HFFc6 (cell line): ENCODE measurements at places on chromosomes 16 and 17.

DNA sequence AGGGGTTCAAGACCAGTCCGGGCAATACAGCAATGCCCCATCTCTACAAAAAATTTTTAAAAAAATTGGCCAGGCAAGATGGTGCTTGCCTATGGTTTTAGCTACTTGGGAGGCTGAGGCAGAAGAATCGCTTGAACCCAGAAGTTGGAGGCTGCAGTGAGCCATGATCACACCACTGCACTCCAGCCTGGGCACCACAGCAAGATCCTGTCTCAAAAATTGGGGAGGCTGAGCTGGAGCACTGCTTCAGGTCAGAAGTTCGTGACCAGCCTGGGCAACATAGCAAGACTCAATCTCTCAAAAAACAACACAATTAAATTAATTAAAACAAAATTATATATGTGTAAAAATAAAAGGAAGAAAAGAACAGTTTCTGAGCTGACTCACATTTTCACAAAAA, 74.8 kb upstream of the CLEC18B start:
- no peak for DNase-seq

- peak; percentile 71 for DNase-seq
Observed at GRCh38 chr16:71426069-71426879, 15.6 kb downstream of the TLE7 start.

DNA sequence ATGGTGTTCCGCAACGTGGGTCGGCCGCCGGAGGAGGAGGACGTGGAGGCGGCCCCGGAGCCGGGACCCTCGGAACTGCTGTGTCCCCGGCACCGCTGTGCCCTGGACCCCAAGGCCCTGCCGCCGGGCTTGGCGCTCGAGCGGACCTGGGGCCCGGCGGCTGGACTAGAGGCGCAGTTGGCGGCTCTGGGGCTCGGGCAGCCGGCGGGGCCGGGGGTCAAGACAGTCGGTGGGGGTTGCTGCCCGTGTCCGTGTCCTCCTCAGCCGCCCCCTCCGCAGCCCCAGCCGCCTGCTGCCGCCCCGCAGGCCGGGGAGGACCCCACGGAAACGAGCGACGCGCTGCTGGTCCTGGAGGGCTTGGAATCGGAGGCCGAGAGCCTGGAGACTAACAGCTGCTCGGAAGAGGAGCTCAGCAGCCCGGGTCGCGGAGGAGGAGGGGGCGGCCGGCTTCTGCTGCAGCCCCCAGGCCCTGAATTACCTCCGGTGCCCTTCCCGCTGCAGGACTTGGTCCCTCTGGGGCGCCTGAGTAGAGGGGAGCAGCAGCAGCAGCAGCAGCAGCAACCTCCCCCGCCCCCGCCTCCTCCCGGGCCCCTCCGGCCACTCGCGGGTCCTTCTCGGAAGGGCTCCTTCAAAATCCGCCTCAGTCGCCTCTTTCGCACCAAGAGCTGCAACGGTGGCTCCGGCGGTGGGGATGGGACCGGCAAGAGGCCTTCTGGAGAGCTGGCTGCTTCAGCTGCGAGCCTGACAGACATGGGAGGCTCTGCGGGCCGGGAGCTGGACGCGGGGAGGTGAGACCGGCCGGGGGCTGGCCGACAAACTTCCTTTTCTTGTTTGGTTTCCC, 821 bp downstream of the SOCS7 start:
- no peak for DNase-seq

DNA sequence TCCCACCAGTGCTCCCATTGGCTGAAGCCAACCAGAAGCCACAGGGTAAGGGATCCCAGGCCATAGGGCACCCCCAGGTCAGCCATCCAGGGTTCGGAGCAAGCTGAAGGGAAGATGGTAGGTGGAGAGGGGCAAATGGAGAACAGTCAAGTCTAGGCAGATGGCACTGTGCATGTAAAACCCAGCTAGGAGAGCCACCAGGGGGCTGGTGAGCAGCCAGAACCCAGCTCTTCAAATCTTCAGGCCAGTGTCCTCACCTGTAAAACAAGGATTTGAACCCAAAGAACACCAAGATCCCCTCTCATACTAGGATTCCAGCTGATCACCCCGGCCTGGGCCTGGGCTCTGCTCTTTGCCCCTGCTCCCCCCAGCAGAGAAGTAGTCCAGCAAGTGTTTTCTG, 43.5 kb downstream of the GINS3 start:
- DNase-seq = no peak

DNA sequence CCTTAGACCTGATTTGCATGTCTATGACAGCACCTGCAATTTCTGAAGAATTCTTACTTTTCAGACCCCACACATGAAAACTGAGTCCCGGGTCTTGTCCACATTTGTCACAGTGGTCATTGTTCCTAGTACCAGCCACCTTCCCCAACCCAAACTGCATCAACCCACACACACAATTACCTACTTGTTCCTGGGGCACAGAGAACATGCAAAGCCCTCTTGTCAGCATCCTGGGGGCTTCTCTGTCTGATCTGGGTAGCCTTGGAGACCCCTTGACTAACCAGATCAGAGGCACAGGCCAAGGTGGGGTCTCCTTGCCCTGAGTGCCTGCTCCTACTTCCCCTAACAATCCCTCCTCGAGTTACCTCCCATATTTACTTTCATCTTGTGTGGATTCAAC, 36.7 kb upstream of the PIK3R6 start:
- DNase-seq = no peak

- DNase-seq = no peak
Observed at GRCh38 chr16:23948949-23949411, 113.2 kb downstream of the PRKCB start.

- DNase-seq = peak; percentile 73
Observed at GRCh38 chr17:10099051-10099571, 99.3 kb downstream of the GAS7 start.

DNA sequence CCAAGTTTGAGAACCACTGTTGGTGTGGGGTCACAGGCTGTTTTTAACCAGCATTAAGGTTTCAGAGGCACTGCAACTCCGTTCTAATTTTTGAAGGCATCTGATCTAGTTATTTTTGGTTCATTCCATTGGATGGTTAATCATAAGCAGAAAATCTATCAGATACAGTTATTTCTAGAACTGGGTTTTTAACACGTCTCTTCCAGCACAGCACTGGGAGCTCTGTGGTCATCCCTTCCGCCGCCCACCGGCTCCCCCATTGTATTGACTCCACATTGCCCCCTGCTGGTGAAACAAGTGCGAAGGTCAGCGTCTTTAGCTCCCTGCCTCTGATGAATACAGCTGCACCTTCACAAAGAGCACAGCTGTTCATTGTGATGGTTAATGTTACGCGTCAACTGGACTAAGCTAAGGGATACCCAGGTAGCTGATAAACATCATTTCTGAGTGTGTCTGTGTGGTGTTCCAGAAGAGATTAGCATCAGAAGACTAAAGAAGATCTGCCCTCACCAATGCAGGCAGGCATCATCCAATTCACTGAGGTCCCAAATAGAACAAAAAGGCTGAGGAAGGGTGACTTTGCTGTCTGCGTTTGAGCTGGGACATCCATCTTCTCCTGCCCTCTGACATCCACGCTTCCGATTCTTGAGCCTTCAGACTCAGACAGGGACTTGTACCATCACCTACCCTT, 8.5 kb downstream of the CCL18 start:
- no peak for DNase-seq

DNA sequence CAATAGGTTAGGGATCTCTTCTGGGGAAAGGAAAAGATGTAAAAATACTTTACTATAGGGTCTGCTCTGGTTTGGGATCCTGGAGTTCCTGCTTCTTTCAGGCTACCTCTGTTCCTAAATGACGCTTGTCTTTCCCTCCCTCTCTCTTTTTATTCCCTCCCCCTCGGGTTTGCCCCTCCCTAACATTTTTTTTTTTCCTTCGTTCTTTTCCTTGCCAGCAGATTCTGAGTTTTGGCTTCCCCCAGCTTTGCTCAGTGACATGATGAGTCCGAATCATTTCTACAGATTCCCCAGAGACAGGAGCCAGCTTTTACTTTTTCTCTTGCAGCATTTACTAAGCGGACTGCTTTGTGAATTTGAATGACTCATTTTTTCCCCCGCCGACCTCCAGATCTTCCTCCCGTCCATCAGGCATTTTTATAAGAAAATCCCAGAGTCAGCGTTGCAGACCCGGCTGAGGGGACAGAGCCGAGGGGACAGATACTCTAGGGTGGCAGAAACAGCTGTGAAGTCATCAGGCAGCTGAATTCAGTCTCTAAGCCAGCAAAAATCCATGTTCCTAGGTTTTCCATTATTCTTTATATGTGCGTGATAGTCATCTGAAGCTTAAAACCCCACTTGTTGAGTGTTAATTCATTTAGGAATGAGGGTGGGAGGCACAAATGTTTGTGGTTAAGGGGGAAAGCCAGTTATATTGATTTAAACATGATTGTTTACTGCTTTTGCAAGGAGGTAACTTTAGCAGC, at the start of gene TMEM100:
Gene TMEM100 (minus strand): TSS at position 123 of the 746 bp plus-strand sequence. CDS start 1,794 bp downstream, outside the sequence.
- DNase-seq = peak; percentile 50

DNA sequence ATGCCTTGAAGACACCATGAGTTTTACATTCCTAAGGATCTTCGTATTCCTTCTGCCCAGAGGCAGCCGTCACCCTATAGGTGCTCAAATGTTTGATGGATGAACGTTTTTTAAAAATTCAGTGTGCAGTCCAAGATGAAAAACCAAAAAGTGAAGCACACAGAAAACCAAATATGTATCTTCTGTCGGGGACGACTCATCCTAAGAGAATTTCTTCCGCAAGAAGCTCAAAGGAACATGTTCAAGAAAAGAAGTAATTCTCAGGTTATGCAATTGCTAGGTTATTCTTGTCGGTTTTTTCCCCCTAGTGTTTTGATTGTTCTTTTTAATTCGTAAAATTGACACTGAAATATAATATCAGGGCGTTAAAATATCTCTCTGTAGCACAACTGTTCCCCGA, 1.4 kb downstream of the CENPV start:
- DNase-seq = peak; percentile 15

GRCh38 chr17:50108556-50108955, 13.4 kb downstream of the PDK2 start:
- no peak for DNase-seq

DNA sequence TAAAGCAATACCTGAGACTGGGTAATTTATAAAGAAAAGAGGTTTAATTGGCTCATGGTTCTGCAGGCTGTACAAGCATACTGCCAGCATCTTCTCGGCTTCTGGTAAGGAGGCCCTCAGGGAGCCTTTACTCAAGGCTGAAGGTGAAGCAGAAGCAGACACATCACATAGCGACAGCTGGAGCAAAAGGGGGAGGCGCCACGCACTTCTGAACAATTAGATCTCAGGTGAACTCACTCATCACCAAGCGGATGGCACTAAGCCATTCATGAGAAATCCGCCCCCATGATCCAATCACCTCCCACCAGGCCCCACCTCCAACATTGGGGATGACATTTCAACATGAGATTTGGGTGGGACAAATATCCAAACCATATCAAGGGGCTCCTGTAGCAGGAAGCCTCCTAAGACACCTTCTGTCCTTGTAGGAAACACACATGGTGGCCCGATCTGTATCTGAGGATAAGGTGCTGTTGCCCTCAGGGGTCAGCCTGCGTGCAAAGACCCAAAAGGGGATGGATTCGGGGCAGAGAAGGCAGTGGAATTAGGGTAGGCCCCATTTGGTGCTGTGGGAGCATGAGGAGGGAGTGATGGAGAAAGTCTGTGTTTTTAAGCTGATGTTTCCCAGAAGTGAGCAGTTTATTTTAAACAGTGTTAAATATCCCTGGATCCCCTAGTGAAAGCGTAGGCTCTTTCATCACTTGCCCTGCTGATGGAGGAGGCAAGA, 23.0 kb downstream of the IL21R start:
- DNase-seq = no peak

- peak; percentile 86 for DNase-seq
Observed at GRCh38 chr16:71460236-71460635, 1.8 kb downstream of the ZNF23 start.

DNA sequence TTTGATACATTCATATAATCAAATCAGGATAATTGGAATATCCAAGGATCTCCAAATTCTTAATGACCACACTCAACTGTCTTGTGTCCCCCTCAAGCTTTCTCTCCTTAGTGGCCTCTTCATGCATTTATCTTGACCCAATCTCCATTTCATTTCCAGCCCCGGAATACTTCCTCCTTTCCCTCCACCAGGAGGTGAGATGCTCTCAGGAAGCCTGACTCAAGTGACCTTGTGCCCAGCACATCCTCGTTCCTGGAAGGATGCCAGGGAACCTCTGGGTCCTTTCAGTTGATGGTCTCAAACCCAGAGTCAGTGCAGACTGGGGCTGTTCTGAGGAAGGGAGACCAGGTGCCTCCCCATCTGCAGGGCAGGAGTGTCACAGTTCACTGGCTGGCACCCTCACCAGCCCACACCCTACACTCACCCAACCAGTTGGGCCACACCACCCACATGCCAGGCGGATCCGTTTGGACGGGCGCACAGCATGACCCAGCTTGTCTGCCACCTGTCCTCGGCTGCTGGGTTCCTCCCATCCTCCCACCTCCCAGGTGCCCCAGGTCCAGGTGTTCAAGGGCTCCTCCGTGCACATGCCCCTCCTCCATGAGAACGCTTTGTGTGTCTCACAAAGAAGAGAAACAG, 14.0 kb upstream of the EMP2 start:
- DNase-seq = no peak

DNA sequence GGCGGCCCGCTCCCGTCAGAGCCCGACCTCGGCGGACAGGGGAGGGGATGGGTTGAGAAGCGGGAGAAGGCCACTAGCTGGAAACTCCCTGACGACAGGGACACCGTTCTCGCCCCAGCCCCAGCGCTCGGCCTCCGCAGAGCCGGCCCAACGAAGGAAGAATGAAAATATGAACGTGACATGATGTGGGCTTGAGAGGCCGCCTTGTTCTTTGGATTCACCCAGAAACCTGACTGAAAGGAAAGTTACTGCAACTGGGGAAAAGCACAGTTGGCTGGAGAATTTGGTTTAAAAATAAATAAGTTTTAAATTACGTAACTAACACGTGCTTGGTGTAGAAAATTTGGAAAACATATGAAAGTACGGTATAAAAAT, 21.1 kb downstream of the NPTX1 start:
- peak; percentile 28 for DNase-seq
